ENCODE measurements at places on chromosomes 2 and 18.

- no peak for DNase-seq
These were observed 42.8 kb downstream of the CCDC102B start for GRCh38 chr18:68840554-68841263.

GRCh38 chr2:196205011-196205766 is 33.8 kb upstream of the STK17B start:
- DNase-seq, result no peak

DNA sequence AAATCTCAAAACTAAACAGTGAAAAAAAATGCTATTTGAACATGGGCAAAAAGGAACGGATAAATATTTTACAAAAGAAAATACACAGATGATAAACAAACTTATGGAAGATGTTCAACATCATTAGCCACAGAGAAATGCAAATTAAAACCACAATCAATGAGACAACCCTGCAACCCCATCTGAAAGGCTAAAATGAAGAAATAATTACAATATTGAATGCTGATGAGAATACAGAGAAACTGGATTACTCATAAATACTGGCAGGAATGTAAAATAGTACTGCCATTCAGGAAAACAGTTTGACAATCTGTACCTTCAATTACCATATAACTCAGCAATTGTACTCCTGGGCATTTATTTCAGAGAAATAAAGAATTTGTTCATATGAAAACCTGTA is 193.1 kb upstream of the UBE2E3 start:
- no peak for DNase-seq

DNA sequence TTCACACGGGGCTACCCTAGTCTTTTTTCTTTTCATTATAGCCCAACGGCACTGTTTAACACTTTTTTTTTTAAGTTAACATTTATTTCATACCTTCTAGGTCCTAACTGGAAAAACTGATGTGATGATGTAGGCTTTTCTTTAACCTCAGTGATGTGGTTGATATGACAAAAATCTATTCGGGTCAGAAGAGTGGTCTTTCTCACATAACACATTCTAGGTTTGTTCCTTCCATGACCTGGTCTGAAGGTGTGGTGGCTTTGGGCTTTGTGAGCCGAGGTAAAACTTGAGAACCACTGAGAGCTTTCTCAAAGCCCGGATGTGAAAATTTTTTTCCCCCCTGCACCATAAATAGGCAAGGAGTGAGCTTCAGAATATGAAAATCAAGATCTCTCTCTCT is 44.2 kb downstream of the GPD2 start:
- no peak for DNase-seq

DNA sequence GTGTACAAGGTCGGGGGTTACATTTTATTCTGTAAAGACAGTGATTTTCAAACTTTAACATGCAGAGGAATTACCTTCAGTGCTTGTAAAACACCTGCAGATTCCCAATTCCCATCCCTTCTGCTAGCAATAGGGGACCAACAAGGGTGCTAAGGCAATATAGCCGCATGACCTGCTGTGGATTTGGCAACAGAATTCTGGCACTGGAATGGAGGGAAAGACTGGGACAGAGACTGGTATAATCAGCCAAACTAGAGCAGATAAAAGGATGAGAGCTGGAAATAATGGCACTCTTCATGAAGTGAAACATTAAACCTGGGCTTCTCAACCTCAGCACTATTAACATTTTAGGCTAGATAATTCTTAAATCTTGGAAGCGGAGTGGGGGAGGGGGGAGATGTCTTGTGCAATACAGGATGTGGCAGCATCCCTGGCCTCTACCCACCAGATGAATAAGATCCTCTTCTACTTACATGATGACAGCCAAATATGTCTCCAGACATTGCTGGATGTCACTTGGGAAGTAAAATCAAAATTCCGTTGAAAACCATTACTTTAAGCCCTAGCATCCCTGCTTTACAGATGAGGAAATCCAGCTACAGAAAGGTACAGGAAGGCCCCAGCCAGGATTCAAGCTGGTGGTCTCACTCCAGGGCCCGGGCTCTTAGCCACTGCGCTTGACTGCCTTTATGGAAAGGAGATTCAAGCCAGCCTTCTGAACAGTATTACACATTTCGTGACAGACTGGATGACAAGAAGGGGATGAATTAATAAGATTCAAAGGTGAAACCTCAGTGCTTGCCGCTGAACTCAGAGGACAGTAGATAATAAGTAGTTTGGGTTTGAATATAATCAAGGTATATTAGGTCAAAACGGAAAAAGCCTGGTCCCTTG is 1.7 kb downstream of the EVA1A start:
- DNase-seq, result no peak

DNA sequence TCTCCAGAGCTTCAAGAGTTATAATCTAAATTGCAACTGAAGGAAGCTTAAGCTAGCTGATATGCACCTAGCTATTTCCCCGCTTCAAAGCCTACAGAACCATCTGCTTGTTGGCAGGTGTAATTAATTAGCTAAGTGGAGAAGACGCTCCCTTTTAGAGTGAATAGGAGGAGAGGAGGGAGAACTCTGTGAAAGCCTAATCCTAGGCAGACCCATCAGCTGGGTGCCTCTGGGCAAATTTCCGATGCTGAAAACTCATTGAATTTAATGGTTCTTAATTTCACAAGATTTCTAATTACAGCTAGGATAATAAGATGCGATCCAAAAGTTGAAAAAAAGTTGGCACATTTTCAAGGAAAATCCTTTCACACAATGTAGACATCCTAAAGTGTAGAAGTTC is 735.9 kb downstream of the ERBB4 start:
- no peak for DNase-seq

DNA sequence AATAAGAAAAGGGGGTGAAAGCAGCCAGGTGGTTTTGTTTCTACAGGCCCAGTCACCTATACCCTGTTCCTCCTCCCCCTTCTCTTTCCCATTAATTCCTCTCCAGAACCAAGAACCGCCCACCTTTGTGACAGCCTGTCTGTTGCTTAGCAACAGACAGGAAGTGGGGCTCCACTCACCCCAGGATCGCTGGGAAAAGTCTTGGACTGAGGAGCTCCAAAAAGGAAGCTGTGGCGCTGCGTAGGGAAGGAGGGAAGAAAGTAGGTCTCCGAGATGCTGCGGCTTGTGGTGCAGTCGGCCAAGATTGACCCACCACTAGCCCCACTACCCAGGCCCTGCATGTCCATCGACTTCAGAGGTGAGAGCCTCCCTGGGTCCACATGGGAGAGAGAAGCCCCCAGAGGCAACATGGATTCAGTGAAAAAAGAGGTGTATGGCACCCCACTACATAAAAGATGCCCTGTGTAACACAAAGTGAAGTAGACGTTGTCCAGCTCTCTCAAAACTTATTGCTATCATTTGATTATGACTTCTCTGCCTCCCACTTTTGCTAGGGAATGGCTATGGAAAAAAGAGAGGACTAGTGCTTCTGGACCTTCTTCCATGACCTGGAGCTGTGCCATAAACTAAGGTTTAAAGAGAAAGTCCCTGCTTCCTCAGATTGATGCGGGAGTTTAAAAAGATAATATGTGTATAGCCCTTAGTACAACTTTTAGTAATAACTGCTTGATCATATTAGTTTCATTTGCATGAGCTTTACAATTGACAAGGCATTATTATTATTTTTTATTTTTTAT is at the start of gene FER1L5:
FER1L5 (plus strand) TSS at position 201 of the 797 bp plus-strand sequence; CDS start at position 274, 73 bp downstream.
- DNase-seq, result peak; percentile 66

GRCh38 chr2:233426619-233427342 is 72.5 kb downstream of the DGKD start:
- DNase-seq, result no peak
